ENCODE measurements at places on chromosomes 1 and 21.

GRCh38 chr1:111732718-111733117 is 6.5 kb downstream of the INKA2 start:
- DNase-seq, result no peak

- no peak for DNase-seq
Observed at GRCh38 chr21:39788383-39788782, 43.4 kb downstream of the IGSF5 start.

DNA sequence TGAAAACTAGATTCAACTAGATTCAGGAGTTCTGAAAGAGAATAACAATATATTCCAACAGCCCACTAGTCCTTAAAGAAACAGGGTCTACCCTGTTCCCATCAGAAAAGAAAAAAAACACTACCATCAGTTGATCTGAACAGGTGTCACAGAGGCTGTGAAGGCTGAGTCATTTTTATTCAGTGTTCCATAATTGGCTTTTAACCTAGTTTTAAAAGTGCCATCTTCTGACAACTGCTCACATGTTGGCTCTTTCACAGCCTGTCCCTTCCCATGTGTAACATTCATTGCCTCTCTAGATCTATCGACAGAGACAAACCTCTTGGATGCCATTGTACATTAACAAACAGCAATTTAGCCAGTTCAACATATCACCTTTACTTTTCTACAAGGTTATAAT is 243.7 kb downstream of the TBX15 start:
- no peak for DNase-seq

- DNase-seq, result no peak
Observed at GRCh38 chr1:116553386-116554115, 17.3 kb downstream of the CD58 start.

- no peak for DNase-seq
Observed at GRCh38 chr1:70915258-70916033, 132.2 kb downstream of the PTGER3 start.

- DNase-seq, result no peak
Observed at GRCh38 chr1:88783145-88783544, 99.1 kb downstream of the PKN2 start.

- no peak for DNase-seq
Observed at GRCh38 chr1:211511947-211512346, 20.0 kb upstream of the RD3 start.

DNA sequence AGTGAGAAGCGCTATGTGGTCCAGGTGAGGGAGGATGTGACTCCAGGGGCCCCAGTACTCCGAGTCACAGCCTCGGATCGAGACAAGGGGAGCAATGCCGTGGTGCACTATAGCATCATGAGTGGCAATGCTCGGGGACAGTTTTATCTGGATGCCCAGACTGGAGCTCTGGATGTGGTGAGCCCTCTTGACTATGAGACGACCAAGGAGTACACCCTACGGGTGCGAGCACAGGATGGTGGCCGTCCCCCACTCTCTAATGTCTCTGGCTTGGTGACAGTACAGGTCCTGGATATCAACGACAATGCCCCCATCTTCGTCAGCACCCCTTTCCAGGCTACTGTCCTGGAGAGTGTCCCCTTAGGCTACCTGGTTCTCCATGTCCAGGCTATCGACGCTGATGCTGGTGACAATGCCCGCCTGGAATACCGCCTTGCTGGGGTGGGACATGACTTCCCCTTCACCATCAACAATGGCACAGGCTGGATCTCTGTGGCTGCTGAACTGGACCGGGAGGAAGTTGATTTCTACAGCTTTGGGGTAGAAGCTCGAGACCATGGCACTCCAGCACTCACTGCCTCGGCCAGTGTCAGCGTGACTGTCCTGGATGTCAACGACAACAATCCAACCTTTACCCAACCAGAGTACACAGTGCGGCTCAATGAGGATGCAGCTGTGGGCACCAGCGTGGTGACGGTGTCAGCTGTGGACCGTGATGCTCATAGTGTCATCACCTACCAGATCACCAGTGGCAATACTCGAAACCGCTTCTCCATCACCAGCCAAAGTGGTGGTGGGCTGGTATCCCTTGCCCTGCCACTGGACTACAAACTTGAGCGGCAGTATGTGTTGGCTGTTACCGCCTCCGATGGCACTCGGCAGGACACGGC is 2.2 kb downstream of the CELSR2 start:
- DNase-seq, result no peak

- DNase-seq, result no peak
Observed at GRCh38 chr1:230858918-230859729, 9.2 kb downstream of the C1orf198 start.

GRCh38 chr1:109994654-109995053 is 10.1 kb downstream of the AHCYL1 start:
- no peak for DNase-seq

- no peak for DNase-seq
Observed at GRCh38 chr1:17696417-17697301, 58.5 kb upstream of the ACTL8 start.

GRCh38 chr1:26761217-26761616 is 26.5 kb upstream of the PIGV start:
- DNase-seq, result no peak

GRCh38 chr1:164813776-164814175 is 254.8 kb downstream of the PBX1 start:
- DNase-seq, result no peak

GRCh38 chr1:201831371-201831770 is 2.4 kb downstream of the IPO9 start:
- peak; percentile 11 for DNase-seq

GRCh38 chr1:7420470-7421100 is 350.5 kb upstream of the VAMP3 start:
- no peak for DNase-seq

GRCh38 chr1:55958498-55958897 is 620.9 kb downstream of the PLPP3 start:
- no peak for DNase-seq

- no peak for DNase-seq
Observed at GRCh38 chr1:80640978-80641377, 1159.8 kb upstream of the ADGRL2 start.

- no peak for DNase-seq
Observed at GRCh38 chr1:226846786-226847185, 23.6 kb upstream of the PSEN2 start.

- no peak for DNase-seq
Observed at GRCh38 chr1:7869136-7869920, 16.5 kb upstream of the UTS2 start.

GRCh38 chr1:94550396-94550795 is 8.8 kb upstream of the F3 start:
- DNase-seq, result no peak

DNA sequence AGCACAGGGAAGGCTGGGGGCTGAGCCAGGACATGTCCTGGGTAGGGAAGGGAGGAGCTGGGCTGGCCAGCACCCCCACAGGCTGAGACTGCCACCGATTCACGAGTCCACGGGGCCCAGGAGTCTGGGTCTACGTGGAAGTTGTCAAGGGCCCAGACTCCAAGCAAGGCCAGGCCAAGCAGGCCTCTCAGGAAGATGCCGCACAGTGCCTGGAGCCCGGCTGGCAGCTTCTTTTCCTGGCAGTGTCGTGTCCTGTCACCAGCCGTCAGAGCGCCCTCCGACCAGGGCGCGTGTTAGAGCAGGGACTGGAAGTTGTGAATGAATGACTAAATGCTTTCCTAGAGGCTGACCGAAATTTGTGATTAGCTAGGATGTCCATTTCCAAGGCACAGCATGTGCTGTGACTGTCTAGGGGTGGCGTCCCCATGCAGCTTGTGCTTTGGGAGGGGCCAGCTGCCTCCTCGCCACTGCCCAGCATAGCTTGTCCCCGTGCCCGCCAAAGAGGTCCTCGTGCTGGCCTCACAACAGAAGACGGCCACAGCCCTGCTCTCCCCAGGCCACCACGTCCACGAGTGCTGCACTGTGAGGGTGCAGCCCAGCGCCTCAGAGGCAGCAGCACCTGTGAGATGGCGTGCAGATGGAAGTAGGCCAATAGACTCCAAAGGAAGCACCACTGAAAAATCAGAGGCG is 147.4 kb upstream of the COL6A1 start:
- no peak for DNase-seq

- no peak for DNase-seq
Observed at GRCh38 chr1:19091196-19091953, 118.7 kb downstream of the UBR4 start.

GRCh38 chr1:171919891-171920887 is 78.9 kb downstream of the DNM3 start:
- DNase-seq, result no peak

DNA sequence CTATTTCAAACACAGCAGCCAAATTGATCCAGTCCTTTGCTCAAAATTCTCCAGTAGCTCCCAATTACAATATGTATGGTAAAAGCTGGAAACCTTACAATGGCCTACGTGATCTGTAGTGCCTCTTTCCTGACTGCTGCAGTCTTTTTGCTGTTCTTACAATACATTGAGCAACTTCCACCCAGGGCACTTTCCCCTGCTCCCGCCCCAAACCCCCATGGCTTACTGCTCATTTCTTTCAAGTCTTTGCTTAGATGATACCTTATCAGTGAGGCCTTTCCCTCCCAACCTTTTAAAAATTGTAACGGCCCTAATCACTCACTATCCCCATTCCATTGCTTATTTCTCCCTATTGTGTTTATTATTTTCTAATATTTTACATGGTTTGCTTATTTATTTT is 43.9 kb upstream of the APOBEC4 start:
- no peak for DNase-seq

- no peak for DNase-seq
Observed at GRCh38 chr1:36743286-36744005, 260.7 kb upstream of the CSF3R start.

- no peak for DNase-seq
Observed at GRCh38 chr1:59696421-59697115, 118.2 kb upstream of the HOOK1 start.

DNA sequence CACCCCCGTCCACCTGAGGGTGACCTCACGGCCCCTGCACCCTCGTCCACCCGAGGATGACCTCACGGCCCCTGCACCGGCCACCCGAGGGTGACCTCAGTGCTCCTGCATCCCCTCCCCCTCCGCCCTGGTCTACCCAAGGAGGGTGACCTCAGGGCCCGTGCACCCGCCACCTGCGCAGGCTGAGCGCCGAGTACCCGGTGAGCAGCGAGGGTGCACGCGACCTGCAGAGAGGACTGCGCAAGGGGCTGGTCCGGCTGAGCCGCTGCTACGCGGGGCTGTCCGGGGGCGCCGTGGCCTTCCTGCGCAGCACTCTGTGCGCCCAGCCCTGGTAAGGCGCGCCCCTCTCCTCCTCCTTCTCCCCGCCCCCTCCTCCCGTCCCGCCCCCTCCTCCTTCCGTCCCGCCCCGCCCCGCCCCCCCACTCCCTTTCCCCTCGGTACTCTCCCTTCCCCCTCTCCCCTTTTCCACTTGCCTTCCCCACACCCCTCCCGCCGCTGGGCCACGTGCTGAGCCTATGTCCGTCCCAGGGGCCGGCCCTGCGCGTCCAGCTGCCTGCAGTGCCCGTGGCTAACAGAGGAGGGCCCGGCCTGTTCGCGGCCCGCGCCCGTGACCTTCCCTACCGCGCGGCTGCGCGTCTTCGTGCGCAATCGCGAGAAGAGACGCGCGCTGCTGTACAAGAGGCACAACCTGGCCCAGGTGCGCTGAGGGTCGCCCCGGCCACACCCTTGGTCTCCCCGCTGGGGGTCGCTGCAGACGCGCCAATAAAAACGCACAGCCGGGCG is 28.4 kb downstream of the TRIM11 start:
- peak; percentile 60 for DNase-seq

DNA sequence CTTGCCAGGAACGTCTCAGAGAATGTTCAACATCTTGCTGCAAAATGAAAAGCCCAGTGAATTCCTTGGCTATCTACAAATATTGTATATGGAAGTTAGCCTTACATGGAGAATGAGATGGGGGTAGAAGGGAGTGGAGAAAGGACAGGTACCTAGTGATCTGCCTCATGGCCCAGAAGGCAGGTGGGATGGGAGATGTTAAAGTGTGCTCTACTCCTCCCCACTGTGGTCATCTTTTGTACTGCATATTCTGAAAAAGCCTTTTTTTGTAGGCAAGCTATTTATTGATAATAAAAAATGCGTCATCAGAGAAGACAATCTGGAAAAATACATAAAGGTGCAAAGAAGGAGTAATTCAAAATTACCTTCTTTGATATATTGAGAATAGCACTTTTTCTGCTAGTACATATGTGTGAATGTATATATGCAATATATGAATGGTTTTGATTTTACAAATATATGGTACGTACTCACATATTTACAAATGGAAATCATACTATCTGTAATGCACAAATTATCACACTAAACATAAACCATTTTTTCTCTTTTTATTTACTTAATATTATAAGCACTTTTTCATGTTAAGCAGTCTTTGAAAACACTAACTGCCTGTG is 19.1 kb upstream of the SLC5A9 start:
- DNase-seq, result peak; percentile 37

GRCh38 chr1:160489513-160490261 is 33.4 kb downstream of the SLAMF6 start:
- DNase-seq, result no peak

DNA sequence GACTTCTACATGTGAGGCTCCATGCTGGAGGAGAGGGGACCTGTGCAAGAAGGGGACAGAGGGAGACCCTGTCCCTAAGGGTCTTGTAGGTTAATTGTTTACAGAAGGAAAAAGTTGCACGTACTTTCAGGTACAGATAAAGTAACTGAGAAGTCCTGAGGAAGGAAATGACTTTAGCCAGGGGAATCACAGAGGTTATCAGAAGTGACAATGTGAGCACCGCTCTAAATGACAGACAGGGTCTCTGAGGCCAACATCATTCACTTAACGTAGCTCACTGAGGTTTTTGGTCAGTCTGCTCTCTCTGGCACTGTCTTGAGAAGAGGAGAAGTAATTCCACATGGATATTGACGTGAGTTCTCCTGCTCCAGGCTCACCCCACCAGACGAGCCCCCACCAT is 12.0 kb downstream of the TAF5L start:
- no peak for DNase-seq

- no peak for DNase-seq
Observed at GRCh38 chr1:14780271-14780670, 181.8 kb downstream of the KAZN start.

GRCh38 chr1:179310721-179311120 is 17.1 kb downstream of the SOAT1 start:
- DNase-seq, result no peak

GRCh38 chr21:21624674-21625073 is 626.5 kb downstream of the NCAM2 start:
- no peak for DNase-seq

DNA sequence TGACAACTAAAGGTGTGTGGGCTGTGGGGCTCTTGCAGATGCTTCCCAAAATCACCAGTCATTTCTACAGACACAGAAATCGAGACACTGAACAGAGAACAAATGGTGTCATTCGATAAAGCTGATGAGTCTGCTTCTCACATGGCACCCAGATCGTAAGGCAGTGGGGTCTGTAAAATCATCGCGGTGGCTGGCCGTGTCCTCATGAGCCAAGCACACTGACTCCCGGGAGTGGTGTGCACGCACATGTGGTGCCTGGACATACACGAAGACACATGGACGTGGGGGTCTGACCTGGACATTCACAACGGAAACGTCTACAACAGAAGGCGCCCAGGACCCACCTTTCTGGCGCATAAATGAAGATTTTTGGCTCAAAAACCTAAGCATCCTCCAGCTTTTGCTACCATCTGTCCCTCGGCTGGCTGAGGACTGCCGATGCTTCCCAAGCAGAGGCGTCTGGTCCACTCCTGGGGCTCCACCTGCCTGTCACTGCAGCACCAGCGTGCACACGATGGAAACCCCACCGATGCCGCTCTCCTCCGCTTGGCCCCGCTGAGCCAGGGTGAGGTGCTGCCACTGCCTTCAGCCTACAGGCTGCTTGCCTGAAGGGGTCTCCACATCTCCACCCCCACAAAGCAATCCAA is 6.8 kb downstream of the SMIM1 start:
- no peak for DNase-seq

Data from activated CD4-positive, alpha-beta T cell treated with anti-CD3 and anti-CD28 coated beads, Interleukin-10, Interleukin-2, amounts not matched to agents 100 ng/mL and 50 ng/mL, durations not matched to agents 16 hours and 8 hours (primary cell).